Stimulated activated CD4-positive, alpha-beta T cell treated with anti-CD3 and anti-CD28 coated beads, Interleukin-1b, Interleukin-23, amount 100 ng/mL, for 1 hour (primary cell): ENCODE measurements at places on chromosomes 11 and 22.

- DNase-seq: no peak
These were observed 56.9 kb downstream of the ME3 start for GRCh38 chr11:86615487-86615886.

DNA sequence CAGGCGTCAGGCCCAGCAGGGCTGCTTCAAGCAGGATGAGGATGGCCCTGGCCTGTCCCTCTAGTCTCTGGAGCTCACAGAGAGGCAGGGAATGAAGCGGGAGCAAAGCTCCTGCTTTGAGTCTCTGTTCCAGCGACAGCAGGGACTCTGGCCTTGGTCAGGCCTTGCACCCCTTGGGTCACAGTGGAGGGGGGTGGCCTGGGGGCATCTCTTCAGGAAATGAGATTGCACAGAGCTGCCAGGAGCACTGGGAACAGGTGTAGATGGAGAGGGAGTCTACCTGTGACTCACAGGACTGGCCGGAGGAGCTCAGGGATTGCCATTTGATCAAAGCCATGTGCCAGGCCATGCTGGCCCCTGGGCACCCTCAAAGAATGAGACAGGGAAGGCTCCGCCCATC is 1.6 kb downstream of the ANO1 start:
- DNase-seq: no peak

DNA sequence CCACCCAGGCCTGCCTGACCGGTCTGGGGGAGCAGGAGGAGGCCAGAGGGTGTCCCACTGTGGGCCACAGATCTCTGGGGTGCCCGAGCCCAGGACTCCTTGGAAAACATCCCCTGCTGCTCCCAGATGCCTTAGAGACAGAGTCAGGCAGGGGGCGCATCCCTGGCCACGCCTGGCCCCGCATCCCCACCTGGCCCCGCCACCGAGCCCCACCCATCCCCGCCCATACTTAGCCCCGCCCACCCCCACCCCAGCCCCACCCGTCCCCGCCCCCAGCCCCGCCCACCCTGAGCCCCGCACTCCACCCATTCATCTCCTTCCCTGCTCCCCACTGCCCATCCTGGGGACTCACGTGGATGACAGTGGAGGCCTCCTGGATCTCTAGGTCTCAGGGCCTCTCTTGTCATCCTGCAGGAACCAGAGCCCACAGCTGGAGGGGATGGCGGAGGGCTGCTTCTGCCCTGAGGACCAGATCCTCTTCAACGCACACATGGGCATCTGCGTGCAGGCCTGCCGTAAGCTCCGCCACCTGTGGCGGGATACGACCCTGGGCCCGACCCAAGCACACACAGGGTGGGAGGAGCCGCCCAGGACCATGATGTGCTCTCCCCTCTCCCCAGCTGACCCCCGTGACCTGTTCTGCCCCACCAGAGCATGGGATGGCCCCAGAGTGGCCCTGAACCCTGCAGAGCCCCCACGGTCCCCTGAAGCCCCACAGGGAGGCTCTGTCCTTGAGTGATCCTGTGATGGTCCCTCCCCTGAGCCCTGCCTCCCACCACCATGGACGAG is 33.6 kb downstream of the MUC5B start:
- DNase-seq: no peak

DNA sequence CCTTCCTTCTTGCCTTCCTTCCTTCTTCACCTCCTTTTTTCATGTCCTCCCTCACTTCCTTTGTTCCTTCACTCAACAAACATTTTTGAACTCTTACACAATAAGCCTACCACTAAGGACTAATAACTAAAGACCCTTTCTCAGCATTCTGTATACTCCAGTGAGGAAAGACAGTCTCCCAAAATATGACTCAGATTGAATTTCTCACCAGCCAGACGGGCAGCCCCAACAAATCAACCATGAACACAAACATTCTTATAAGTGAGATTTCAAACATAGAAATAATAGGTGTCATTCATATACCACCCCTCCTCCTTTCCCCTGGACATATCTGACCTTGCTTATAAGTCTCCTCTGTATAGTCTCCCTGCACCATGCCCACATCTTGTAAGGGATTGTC is 1079.7 kb downstream of the OPCML start:
- no peak for DNase-seq

GRCh38 chr22:23817146-23817545 is 21.7 kb downstream of the DERL3 start:
- DNase-seq: no peak

GRCh38 chr11:134615041-134615615 is 203.1 kb upstream of the B3GAT1 start:
- no peak for DNase-seq

DNA sequence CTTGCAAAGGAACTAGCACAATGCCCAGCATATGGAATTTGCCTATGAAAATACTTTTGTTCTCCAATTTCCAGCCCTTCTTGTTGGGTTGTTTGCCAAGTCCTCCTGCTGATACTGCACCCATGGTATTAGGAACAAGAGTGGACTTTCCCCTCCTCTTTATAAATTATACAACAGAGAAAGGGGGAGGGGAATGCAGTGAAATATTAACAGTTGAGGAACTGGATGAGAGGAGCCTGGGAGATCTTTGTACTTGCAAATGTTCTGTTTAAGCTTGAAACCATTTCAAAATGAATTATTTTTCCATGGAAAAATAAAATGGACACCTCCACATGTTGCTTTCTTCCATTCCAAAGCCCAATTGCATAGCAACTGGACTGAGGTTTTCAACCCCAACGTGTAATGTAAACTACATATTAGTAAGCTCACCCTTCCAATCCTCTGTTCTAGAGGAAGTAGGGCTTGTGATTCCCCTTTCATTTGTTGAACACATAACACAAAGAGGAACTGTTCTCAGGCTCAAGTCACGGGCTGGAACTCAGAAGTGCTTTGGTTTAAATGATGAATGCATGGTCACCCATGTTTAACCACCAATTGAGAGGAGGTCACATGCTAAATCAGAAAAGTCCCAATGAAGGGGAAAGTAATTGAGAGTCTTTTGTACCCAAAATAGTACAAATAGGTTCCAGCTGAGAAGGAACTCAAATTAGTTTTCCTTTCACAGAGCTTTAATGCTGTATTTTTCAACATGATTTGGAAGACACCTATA is 66.2 kb upstream of the ZC3H12C start:
- no peak for DNase-seq

DNA sequence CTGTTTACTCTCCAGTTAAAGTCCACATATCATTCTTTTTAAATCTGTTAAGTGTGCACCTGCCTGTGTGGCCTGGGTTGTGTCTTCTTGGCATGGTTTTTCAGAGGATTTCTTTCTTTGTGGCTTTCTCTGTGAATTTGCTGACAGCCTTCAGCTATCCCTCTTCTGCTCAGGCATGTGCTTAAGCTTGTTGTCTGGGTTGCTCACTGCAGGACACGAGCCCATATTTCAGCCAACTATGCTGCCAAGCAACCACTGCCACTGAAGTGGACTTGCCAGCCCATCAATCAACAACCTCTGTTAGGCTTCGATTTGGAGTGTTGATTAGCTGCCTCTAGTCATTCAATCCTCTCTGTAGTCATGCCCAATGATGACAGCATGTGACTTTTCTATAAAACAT is 18.4 kb downstream of the OR51I2 start:
- DNase-seq: no peak

DNA sequence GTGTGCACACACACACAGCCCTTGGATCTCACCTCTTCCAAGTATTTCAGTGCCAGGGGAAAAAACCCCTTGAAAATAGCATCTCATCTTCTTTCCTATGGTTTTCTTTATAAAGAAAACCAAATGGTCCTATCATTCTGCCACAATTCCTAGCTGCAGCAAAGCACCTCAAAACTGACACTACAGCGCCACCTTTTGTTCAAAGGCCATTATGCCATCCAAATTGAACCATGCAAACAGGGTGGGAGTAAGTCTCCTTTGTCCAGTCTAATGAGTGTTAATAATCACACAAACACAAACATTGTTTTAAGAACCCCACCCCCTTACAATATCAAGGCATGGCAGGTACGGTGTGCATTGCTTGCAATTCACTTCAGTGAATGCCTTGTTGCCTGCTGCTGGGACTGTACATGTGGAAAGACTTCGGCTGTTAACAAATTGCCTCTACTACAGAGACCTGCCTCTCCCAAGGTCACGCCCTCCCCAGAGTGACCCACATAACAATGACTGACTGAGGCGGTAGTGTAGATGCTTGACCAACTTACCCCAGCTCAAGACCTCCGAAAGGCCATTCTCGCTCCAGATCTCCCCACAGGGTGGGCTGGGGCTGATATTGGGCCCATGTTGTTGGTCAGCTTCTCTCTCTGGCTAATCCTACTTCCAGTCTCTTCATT is 31.7 kb downstream of the FAM181B start:
- DNase-seq: no peak

DNA sequence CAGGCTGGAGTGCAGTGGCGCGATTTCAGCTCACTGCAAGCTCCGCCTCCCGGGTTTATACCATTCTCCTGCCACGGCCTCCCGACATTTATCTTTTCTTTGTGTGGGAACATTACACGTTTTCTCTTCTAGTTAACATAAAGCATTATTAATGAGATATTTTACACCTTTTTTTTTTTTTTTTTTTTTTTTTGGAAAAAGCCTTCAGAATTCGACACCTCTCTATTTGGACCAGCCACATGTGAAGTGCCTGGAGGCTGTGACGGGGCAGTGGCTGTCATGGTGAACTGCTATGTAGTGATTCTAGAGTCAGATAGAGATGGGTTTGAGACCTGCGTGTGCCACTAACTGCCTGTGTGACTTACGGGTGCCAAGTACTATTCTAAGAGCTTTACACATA is 64.3 kb downstream of the SMIM38 start:
- no peak for DNase-seq

DNA sequence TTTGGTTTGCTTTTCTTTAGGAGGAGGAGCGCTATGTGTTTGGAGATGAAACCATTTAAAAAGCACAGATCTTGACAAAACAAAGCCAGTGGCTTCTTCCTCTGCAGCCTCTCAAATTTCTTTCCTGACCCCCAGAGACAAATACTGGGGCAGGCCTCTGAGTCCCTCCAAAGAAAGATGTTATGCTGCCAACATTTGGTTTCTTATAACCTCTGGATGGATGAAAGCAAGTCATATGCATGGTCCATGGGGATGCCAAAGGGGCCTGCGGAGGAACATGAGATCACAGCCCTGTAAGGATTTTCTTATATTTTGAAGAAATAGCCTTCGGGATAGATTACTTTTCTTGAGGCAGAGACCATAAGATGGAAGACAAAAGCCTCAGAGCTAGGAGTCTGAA is 179.1 kb downstream of the TENM4 start:
- DNase-seq: no peak

DNA sequence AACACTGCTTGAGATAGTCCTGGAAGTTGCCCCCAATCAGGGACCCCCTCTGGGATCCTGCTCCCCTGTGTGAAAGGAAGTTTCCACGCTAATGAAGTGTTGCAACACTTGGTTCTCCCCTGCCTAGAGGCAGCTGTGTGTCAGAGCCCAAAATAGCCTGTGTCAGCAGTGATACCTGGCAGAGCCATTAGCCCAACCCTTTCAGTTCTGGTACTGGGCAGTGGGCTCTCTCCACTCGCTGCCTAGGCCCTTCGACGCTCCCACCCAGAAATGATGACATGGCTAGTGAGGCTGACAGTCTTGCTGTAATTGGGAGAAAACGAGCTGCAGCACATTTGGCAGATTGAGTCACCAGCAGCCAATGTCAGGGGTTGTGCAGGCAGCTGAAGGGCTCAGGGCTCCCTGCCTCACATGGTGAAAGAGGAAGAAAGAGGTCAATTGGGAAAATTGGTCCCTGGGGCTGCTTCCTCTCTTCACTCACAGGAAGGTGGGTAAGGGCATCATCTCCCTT is 1.4 kb upstream of the NXF1 start:
- no peak for DNase-seq

DNA sequence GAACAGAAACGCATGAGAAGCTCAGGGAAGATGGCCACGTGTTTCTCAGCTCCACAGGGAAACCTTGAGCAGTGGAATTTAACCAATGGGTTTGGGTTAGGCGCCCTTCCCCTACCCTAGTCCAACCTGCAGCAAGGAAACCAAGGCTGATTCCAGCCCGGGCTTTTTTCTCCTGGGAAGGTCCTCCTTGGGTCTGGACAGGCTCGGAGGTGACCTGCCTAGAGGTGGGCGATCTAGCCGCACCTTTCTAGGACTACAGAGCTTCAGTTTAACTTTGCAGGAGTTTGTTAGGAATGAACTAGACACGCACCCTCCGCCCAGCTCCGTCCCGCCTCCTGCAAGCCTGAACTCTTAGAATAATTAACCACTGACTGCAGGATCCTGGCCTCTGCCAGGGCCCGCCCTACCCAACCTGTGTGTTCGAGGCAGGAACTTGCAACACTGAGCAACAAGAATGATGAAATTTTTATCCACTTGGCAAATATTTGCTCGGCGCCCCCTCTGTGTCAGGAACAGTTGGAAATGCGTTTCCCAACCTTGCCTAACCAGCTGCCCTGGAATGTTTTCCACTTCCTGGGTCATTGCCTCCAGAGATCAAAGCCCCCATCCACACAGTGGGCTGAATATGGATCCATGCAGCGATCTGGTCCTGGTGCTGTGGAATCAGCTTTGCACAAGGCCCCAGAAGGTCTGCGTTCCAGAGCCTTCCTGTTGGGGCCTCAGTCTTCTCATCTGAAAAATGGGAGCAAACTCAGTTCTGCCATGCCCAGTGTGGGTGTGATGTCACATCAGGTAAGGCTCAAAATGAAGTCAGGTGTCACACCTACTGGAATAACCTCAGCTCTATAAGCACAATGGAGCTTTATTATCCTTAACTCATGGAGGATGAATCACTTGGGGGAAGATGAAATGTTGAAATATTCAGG is 13.3 kb downstream of the MPST start:
- DNase-seq: no peak

- no peak for DNase-seq
These were observed 314.2 kb downstream of the BUD13 start for GRCh38 chr11:116458546-116458945.

- DNase-seq: no peak
These were observed 229.2 kb upstream of the B3GAT1 start for GRCh38 chr11:134640971-134641968.

DNA sequence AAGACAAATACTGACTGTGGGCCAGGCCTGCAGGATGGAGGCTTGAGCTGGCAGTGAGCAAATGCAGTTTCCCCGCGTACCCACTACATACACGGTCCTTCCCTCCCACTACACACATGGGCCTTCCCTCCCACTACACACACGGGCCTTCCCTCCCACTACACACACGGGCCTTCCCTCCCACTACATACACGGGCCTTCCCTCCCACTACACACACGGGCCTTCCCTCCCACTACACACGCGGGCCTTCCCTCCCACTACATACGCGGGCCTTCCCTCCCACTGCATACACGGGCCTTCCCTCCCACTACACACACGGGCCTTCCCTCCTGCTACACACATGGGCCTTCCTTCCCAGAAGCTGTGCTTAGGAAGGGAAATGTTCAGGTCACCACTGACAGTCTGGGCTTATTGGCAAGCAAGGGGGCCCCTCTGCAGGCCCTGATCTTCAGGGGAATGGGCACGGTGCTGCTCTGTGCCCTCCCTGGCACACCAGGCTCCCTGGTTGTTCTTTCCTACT is 10.8 kb downstream of the DNAL4 start:
- DNase-seq: no peak

DNA sequence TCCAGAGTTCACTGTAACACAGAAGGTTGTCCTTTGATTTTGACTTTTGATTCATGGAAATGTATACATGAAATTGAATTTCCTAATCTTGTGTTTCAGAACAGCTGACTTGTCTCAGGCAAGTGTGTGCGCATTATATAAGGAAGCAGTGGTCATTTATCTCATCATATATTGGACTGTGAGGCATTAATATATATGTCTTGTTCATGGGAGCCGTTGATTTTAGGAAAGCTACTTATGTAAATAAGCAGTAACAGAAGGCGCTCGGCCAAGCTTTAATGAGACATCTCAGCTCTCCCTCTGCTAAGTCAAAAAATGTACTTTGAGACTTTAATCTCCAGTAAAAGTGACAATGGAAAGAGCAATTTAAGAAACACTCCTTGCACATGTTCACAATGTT is 100.5 kb downstream of the PDHX start:
- no peak for DNase-seq
